Left ventricle myocardium inferior (tissue), 1 donor: ENCODE measurements at places on chromosomes 4 and X. TPM values are rescaled to one million over a fixed set of nuclear protein-coding genes. Genes with fewer than 3 reads are reported as not detected.
A peak's percentile ranks its signal among the peaks of the same experiment; 100 is the strongest.

DNA sequence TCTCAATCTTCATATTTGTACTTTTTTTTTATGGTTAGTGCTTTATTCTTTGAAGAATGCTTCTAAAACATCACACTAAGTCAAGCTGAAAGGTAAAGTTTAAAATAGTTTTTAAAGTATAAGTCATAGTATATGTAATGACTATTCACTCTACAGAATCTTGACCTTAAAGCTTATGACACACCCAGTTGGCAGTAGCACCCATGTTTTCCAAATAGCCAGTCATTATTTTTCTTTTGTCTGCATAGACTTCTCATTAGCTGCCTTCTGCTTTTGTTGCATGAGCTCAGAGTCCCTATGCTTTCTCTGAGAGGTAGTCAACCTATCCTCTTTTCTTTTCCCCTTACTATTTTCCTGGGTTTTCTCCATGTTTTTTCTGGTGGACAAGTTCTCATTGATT lies 231.5 kb downstream of the PCDH18 start:
- H3K36me3 ChIP-seq: no peaks in the 10 kb centered on the region
- H3K4me3 ChIP-seq: no peak overlapping the region
- DNase-seq: no peak
- no peaks in the 10 kb centered on the region for H3K27me3 ChIP-seq
- H3K4me1 ChIP-seq: no peaks in the 10 kb centered on the region

GRCh38 chr4:186008057-186008456 lies 60.9 kb upstream of the TLR3 start:
- DNase-seq: no peak
- H3K4me1 ChIP-seq: peaks cover 6% of the 10 kb centered on the region
- no peak overlapping the region for H3K4me3 ChIP-seq
- no peaks in the 10 kb centered on the region for H3K27me3 ChIP-seq
- H3K36me3 ChIP-seq: no peaks in the 10 kb centered on the region
- H3K27ac ChIP-seq: no peak overlapping the region

GRCh38 chrX:107729558-107730297 lies 45.9 kb downstream of the TSC22D3 start:
- H3K27ac ChIP-seq: peak overlapping the region; percentile 80
- peak; percentile 58 for DNase-seq
- H3K36me3 ChIP-seq: no peaks in the 10 kb centered on the region
- no peak overlapping the region for H3K4me3 ChIP-seq
- peaks cover 96% of the 10 kb centered on the region for H3K4me1 ChIP-seq

- DNase-seq: no peak
- H3K27ac ChIP-seq: no peak overlapping the region
- H3K4me3 ChIP-seq: no peak overlapping the region
Observed at GRCh38 chrX:31356275-31357212, 284.7 kb upstream of the FTHL17 start.

Gene RBM46
- not detected for total RNA-seq

DNA sequence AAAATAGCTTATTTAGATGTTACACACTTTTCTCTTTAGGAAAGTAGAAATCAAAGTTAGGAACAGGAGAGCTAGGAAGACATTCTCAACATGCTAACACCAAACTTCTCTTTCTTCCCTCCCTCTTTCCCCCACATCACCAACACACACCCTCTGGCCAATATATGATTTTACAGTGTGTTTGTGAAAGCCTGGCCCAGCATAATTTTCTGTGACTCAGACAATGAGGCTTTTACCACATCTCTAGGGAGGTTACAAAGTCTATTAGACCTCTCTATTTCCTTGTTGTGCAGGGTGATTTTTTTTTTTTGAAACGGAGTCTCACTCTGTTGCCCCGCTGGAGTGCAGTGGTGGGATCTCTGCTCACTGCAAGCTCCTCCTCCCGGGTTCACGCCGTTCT lies 189.9 kb downstream of the AASDH start:
- H3K27ac ChIP-seq: no peak overlapping the region
- no peak for DNase-seq
- H3K4me3 ChIP-seq: no peak overlapping the region
- H3K4me1 ChIP-seq: no peaks in the 10 kb centered on the region
- H3K36me3 ChIP-seq: no peaks in the 10 kb centered on the region

DNA sequence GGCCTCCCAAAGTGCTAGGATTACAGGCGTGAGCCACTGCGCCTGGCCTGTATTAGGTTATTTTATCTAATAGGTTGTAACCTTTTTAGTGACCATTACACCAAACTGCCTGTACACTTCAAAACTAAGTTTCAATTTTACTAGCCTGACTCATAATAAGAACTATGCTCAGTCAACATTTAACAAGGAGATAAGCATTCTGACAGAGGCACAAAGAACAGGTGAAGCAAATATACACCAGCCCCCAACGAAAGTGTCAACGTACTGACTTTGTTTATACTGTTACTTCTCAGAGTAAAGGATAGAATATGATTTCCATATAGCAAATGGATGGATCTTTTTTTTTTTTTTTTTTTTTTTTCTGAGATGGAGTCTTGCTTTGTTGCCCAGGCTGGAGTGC lies 62.8 kb downstream of the SHISA3 start:
- H3K27me3 ChIP-seq: no peaks in the 10 kb centered on the region
- H3K27ac ChIP-seq: no peak overlapping the region
- no peak overlapping the region for H3K4me3 ChIP-seq
- no peak for DNase-seq
- H3K36me3 ChIP-seq: peaks cover 35% of the 10 kb centered on the region

- H3K4me1 ChIP-seq: no peaks in the 10 kb centered on the region
- no peak for DNase-seq
- no peaks in the 10 kb centered on the region for H3K36me3 ChIP-seq
- H3K27me3 ChIP-seq: no peaks in the 10 kb centered on the region
- H3K27ac ChIP-seq: no peak overlapping the region
Observed at GRCh38 chr4:121519236-121519838, 138.5 kb upstream of the QRFPR start.

GRCh38 chrX:9335251-9335650 lies 129.6 kb upstream of the TBL1X start:
- H3K27ac ChIP-seq: no peak overlapping the region
- H3K4me1 ChIP-seq: no peaks in the 10 kb centered on the region
- H3K27me3 ChIP-seq: no peaks in the 10 kb centered on the region

DNA sequence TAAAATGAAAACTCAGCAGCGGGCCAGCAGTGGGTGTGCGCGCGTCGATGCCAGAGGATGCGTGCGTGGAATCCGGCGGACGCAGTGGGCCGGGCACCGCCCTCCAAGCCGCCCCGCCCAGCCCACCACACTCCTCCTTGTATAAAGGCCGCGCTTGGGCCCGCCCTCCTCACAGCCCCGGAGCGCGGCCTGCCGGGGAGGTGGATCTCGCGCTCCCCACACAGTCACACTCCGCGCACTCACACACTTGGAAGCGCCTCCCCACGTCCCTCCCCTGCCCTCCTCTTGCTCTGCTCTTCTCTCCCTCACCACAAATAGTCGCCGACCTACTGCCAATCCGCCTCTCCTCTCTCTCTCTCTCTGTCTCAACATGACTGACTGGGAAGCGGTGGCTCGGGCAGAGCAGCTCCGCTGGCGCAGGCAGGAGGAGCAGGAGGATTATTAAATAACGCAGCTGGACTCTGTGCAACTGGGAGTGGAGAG lies at the start of gene CCSER1:
TSS of gene CCSER1 (plus strand) at position 172 of the 483 bp plus-strand sequence.
- peaks cover 24% of the 10 kb centered on the region for H3K4me1 ChIP-seq
- H3K27ac ChIP-seq: peak within 1 kb of the TSS; percentile 86

- H3K4me1 ChIP-seq: peaks cover 3% of the 10 kb centered on the region
- H3K36me3 ChIP-seq: no peaks in the 10 kb centered on the region
- no peak for DNase-seq
- H3K27ac ChIP-seq: no peak overlapping the region
Observed at GRCh38 chr4:145069361-145069760, 28.6 kb downstream of the ANAPC10 start.

GRCh38 chr4:3112609-3113469 lies 38.4 kb downstream of the HTT start:
- H3K4me3 ChIP-seq: no peak overlapping the region
- peaks cover 65% of the 10 kb centered on the region for H3K4me1 ChIP-seq
- no peak for DNase-seq
- H3K27ac ChIP-seq: peak overlapping the region; percentile 73

DNA sequence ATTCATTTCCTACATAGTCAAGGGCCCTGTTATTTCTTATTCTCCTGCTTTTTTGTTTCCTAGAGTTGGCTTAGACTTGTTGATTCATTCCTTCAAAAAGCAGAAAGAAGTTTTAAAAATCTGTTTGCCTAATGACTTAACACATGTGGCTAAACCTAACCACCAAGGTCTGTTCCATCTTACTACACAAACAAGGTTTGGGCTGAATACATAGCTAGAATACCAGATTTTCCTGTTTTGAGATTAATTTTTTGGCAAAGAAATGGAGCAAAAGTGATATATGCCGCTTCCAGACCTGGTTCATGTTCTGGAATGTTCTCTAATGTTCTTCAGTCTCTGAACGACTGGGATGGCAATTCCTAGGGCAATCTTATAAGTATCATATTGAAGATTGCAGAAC lies 7.4 kb upstream of the CAMK2D start:
- no peak for DNase-seq
- H3K27ac ChIP-seq: no peak overlapping the region
- H3K27me3 ChIP-seq: no peaks in the 10 kb centered on the region
- no peaks in the 10 kb centered on the region for H3K4me1 ChIP-seq
- H3K4me3 ChIP-seq: no peak overlapping the region

Gene SMIM10L2A
- total RNA-seq: 0.82 TPM

Gene EDA
- total RNA-seq: 7.3 TPM

DNA sequence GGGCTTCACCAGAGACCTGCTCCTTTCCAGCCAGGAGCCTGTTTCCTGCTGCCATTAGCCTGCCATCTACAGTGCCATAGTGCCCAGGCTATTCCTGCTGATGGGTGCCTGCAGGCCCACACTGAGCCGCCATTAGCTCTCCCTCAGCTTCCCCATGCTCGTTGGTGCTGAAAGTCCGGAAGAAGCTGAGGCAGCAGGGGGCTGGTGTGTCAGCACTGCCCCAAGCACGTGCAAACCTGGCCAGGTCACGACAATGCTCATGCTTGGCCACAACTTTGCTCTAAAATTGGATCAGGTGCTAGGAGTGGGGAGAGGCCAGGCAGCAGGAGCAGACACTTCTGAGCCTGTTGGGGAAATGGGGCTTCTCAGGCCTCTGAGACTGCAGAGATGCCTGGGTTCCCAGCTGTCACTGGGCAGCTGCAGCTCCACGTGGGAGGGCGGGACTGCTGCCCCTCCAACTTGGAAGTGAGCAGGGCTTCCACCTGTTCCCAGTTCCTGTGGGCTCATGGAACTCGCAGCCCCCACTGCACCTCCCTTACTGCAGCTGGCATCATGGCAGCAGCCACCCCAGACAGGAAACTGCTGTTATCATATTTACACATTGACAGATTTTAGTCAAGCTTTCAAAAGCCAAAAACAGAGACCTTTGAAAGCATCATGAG lies 913.9 kb downstream of the FSTL5 start:
- no peak overlapping the region for H3K27ac ChIP-seq
- DNase-seq: no peak
- H3K4me3 ChIP-seq: no peak overlapping the region
- no peaks in the 10 kb centered on the region for H3K36me3 ChIP-seq

DNA sequence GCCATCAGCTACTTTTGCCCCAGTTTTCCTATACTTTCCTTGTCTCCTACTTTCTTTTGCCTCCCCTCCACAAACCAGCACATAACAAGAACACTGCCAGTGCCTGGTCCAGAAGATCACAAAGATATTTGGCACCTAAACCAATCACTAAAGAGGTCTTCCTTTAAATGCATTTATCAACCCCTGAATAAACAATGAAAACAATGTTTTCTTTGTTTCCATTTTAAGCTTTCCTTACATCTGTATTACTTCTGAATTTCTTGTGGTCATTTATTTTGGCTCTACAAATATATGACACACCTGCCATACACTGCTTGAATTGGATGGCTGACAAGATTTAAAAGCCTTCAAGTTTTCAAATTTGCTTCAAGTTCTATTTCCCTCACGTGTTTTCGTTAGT lies 43.9 kb downstream of the MBNL3 start:
- H3K4me3 ChIP-seq: no peak overlapping the region
- H3K27me3 ChIP-seq: no peaks in the 10 kb centered on the region
- H3K4me1 ChIP-seq: no peaks in the 10 kb centered on the region
- no peak for DNase-seq

Gene AR
- 18.4 TPM for total RNA-seq

DNA sequence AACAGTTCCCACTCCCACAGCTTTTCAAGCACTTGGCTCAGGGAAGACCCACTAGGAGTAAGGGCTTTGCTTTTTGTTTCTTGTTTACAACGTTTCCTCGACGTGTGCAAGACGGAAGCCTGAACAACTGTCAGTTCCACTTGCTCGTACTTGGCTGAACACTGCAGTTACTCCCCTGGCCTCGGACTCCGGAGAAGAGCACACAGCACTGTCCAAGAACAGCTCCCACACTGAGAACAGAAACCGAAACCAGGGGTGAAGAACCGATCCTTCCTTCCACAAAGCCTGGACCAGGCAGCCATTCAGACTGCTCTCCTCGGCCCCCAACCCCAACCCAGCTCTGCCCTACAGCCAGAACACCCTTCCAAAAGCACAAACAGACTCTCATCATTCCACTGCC lies 25.5 kb downstream of the IRF2 start:
- peak; percentile 52 for DNase-seq
- H3K4me3 ChIP-seq: peak overlapping the region; percentile 59
- H3K36me3 ChIP-seq: peaks cover 5% of the 10 kb centered on the region
- peaks cover 100% of the 10 kb centered on the region for H3K4me1 ChIP-seq
- peak overlapping the region; percentile 87 for H3K27ac ChIP-seq

- H3K4me1 ChIP-seq: no peaks in the 10 kb centered on the region
- H3K27me3 ChIP-seq: no peaks in the 10 kb centered on the region
- no peak for DNase-seq
Observed at GRCh38 chr4:150253965-150254630, 175.9 kb downstream of the DCLK2 start.

Gene DCAF8L2
- not detected for total RNA-seq

GRCh38 chr4:68954126-68954525 lies 2.5 kb upstream of the UGT2A3 start:
- H3K27ac ChIP-seq: no peak overlapping the region
- no peaks in the 10 kb centered on the region for H3K4me1 ChIP-seq
- no peaks in the 10 kb centered on the region for H3K27me3 ChIP-seq
- H3K4me3 ChIP-seq: no peak overlapping the region
- no peak for DNase-seq
- H3K36me3 ChIP-seq: no peaks in the 10 kb centered on the region

Gene HTATSF1
- 63.6 TPM for total RNA-seq

Gene KLHL13
- 11.4 TPM for total RNA-seq

- no peak for DNase-seq
- no peaks in the 10 kb centered on the region for H3K27me3 ChIP-seq
- H3K4me3 ChIP-seq: no peak overlapping the region
- H3K36me3 ChIP-seq: no peaks in the 10 kb centered on the region
Observed at GRCh38 chr4:118287711-118288451, 64.9 kb downstream of the PRSS12 start.

Gene CDS1
- 1.3 TPM for total RNA-seq
